ENCODE measurements at places on chromosomes 2 and 18.

DNA sequence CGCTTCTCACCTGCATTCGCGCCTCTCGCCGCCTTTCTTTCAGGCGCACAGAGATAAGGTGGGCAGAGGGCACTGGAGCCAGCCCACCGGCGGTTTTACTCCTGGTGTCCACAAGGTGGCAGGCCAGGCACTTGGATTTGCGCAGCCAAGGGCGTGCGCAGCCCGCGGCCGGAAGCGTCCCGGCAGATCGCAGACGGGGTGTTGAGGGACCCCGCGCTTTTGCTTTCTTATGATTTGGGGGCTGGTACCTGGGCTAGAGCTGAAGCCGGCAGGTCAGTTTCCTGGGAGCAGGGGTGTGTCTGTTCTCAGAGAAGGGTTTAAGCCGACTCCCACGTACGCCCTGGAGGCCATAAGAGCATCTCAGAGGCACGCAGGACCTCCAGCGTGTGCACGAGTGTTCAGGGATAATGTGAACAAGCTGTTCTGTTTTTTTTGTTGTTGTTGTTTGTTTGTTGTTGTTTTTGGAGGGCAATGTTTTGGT is 305.6 kb upstream of the CXCR4 start:
- DNase-seq, result peak; percentile 87

DNA sequence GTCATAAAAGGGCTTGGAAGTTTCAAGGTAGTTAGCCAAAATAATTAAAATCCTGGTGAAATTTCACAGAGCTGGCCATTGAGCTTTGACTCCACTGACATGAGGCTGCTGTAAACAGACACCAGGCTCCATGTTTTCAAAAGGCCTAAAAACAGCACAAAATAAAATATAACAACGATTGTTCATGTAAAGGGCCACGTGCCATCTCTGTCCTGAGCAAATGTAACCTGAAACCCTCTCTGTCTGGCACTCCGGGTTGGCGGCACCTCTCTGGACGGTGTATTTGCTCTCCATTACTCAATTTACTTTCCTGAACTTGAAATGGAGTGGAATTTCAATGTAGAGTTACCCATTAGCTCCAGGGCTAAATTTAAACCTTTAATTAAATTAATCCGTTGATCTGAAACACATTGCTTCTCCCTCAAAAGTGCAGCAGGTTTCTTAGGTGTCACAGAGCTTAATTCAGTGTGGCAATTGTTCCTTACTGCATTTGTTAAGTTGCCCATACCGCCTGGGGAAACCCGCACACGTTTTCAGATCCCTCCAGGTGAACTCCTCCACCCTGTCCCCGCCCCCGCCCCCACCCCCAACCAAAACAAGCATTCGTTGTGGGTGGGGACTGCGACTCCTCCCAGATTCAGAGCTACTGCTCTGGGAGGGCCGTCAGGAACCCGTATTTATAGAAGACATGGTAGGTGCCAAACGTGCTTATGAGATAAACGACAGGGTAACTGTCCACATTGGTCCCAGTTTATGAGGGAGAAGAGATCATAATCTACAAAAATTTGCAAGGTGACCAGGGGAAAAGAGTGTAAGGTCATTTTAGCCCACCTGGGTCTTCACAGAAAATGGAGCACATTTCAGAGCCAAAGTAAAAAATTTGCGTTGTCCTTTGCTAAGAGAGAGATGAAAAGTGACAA is 1.2 kb upstream of the CABLES1 start:
- peak; percentile 89 for DNase-seq

DNA sequence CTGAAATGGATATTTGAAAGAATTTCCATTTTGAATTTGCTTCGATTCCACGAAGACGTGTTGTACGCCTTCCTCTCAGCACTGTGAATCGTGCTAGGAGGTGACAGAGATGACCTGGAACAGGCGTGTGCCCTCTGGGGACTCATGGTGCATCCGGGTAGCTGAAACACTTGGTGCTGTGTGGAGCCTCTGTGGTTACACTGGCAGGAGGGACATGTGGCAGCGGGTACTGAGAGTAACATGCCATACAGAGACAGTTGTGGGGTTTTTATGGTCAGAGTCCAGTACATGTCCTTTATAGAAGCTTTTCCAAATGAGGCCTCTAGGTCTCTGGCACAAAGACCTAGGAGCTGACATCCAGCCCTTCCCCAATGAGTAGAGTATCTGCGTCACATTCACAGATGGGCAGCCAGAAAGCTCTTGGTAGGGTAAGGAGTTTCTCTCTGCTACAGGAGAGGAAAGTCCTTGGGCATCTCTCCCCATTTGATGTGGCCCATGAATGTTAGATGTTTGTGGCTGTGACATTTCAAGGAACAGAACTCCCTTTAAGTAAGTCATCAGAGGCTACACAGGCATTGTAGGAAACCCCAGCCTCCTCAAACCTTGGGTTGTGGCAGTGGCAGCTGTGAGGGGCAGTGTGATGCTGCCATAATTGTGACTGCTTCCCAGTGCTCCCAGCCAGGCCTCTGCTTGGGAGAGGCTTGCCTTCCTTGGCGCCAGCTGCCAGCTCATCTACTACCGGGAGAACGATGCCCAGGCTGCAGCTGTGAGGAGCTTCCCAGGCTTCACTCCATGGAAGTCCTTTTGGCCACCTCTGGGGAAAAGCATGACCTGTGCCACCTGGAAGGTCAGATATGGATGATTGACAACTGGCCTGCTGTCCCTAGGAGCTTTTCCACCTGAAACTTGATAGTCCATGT is 80.6 kb downstream of the ACOXL start:
- no peak for DNase-seq

- no peak for DNase-seq
These were observed 36.9 kb downstream of the RPL37A start for GRCh38 chr2:216535454-216535995.

GRCh38 chr18:21313576-21313975 is 71.5 kb downstream of the GREB1L start:
- no peak for DNase-seq

- DNase-seq, result no peak
These were observed 96.6 kb downstream of the FMNL2 start for GRCh38 chr2:152431370-152432098.

- no peak for DNase-seq
These were observed 24.4 kb downstream of the SAP130 start for GRCh38 chr2:128003463-128003862.

DNA sequence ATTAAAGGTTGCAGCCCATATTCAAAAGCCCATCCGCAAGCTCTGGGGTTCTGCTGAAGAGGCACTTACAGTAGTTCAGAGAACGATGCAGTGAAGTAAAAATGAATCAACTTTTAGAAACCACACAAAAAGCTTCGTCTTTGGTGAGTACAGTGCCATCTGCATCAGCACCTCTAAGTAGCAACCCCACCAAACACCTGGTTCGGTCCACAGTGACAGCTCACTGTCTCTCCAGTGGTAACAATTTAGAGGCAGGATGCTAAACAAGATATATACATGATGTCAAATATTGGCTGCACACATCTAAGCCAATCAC is 275.4 kb upstream of the TCF4 start:
- no peak for DNase-seq

GRCh38 chr2:159559034-159559433 is 57.3 kb downstream of the BAZ2B start:
- DNase-seq, result no peak

GRCh38 chr2:67772216-67773170 is 290.3 kb downstream of the C1D start:
- no peak for DNase-seq

DNA sequence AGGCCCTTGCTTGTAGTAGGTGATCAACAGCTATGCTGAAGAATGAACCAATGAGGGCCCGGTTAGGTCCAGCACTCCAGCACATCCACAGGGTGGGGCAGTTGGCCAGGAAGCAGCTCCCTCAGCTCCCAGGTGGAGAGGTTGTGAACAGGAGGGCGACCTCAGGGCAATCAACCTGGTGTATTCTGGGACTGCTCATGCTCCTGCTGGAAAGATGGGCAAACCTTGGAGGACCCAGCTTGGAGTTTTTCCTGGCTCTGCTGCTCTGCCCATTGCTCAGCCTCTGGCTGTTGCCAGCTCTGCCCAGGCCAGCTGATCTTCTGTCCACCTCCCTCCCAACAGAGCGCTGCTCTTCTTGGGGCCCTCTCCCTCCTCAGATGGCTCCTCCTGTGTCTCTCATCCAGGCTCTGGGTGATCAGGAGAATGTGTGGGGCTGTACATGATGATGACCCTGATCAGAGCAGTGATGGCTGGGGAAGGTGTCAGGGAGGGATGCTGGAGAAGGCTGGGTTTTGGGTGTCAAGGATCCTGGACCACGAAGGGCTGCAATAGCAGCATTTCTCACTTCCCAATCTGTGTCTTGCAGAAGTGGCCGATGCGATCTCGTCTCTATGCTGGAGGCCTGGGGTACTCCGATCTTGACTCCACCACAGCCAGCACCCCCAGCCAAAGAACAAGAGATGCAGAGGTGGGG is 3.4 kb downstream of the TCF23 start:
- peak; percentile 67 for DNase-seq

GRCh38 chr2:49973917-49974368 is 819.6 kb upstream of the FSHR start:
- peak; percentile 54 for DNase-seq

DNA sequence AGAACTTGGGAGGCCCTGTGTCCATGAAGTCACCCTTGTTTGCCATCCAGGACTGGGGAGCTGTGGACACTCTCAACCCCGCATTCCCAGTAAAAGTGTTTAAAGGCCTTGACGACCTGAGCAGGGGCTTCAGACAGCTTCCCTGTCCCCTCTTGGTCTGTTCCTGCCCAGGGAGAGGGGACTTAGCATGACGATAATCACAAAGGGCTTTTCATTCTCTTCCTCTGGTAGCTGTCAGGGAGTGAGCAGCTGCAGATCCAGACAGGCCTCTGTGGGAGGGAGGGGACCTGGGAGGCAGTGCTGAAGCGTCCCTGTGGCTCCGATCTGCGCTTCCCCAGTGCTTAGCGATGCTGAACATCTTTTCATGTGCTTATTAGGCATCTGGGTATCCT is 77.8 kb upstream of the HS6ST1 start:
- no peak for DNase-seq

GRCh38 chr18:29259838-29260237 is 1082.9 kb upstream of the CDH2 start:
- no peak for DNase-seq

GRCh38 chr18:58223717-58224424 is 179.8 kb downstream of the NEDD4L start:
- DNase-seq, result peak; percentile 16

DNA sequence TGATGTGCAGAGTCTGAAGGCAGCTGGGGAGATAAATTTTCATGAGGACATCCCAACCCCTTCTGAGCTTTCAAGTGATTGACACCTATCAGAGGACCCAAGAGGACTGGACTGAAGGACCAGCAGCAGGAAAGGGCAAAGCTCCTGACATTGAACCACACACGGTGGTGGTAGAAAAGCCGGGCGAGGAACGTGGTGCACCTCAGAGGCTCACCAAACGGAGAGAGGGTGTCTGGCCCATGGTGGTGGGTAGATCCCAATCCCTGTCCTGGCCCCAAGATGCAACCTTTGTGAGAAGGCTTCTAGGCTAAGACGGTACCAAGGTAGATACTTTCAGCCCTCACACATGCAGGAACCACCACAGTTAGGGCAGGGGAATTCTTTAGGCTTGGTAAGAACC is 52.1 kb downstream of the FRZB start:
- no peak for DNase-seq

DNA sequence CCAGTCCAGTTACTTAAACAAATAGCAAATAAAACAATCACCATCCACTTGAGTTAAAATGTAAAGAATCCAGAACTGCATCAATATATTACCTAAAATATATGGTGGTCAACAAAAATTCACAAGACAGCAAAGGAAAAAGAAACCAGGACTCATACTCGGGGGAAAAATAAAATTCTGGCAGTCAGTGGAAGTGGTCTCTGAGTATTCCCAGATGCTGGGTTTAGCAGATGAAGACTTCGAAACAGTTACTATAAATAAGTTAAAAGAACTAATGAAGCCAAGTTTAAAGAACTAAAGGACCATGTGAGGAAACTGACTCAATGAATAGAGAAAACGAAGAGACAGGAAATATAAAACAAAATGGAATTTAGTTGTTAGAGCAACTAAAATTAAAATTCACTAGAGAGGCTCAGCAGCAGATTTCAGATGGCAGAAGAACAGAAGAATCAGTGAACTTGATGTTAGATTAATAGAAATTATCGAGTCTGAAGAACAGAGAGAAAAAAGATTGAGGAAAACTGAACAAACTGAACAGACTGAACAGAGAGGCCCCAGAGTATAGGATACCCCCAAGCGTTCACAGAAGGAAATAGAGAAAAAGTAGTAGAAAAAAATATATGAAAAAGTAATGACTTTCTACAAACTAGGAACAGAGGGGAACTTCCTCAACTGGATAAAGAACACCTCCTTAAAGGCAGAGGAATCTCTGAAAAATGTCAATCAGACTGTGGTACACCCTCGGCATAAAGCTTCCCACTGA is 27.9 kb downstream of the MGAT4A start:
- no peak for DNase-seq

DNA sequence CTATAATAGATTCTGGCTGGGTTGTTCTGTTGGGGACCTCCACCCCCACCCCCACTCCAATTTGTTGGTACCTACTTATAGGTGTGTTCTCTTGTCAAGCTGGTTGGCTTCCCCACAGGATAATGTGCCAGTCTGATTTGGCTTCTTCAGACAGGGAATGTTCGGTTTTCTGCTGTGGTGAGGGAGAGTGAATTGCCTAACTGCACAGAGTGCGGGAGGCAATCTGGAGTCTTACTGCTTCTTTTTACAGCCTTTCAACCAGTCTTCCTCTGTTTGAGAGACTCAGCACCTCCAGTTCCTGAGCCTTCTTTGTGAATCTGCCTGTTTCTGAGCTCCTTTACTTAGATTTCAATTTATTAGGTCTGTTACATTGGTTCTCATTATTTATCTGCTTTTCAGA is 27.4 kb upstream of the SNORC start:
- DNase-seq, result no peak

GRCh38 chr2:60565472-60565871 is 12.0 kb upstream of the BCL11A start:
- DNase-seq, result no peak

DNA sequence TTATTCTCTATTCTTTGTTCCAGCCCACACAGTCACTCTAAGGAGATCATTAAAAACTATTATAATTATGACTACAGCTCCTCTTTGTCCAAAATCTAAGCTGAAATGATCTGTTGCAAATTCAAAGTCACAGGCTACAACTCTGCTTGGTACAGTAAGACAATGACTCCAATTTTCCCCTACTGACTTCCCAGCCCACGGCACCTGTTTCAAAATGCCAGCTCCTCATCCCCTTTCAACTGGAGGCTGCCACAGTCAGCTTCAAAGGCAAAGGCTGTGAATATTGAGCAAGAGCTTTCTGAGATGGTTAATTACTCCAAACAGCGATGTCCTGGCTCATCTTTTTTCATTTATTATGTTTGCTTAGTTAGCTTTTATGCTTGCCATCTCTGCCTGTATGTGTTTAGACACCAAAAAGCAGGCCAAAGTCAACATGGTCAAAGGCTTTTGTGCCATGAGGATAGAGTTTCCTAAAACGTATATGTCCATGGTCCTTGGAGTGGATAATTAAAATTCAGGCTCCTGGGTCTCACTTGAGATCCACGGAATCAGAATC is 141.1 kb downstream of the DOCK10 start:
- no peak for DNase-seq

DNA sequence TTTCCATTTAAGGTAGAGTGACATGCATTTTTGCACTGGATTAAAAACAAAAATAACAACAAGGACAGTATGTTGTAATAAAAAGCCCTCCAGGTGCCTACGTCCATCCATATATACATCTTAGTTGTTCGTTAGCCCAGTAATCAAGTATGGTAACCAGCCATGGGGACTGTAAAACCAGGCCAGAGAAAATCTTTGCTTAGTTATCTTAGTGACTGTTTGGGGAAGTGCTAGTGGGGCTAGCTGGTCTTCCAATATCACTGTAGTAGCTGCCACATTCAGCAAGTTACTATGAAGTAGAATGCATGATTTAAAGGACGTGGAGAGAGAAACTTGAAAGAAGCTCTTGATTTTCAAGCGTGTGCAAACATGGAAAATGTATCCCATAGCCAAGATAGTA is 95.9 kb upstream of the STON1 start:
- DNase-seq, result no peak
